ENCODE measurements at places on chromosomes 12 and 14.

GRCh38 chr12:5923043-5923605 is 21.9 kb downstream of the ANO2 start:
- no peak for DNase-seq

DNA sequence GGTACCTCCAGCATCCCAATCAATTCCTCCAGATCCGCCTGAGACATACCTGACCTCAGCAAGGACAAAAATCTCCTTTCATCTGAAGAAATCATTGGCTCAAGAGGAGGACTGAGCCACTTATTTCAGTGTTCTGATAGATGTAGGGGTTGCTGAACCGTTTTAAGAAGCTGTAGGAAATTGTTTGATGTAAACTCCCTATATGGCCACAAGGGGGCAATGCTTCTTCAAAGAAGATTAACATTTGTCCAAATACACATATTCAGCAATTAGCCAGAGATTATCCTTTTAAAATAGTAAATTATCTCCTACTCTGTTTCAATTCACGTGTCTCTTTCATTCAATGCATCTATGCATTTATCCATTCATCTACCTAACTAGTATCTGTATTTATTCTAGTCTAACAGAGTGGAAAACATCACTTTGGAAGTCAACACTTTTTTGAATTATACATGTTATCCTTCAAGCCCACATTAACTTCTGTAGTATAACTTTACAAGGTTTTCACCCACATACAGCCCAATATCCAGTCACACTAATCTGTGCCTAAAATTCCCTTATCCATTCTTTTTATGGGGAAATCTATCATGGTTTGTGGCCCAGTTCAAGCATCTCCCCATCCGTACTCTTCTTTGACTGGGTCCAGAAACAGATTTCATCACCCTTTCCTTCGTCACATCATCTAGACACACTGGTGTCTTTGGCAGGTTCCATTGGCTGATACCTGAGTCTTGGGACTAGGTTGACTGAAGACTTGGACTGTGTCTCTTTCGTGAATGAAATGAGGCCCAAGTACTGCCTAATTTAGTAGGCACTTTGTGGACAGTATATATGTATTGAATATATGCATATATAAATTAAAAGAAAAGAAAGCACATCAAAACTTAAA is 411.0 kb upstream of the OR4E1 start:
- DNase-seq = no peak

DNA sequence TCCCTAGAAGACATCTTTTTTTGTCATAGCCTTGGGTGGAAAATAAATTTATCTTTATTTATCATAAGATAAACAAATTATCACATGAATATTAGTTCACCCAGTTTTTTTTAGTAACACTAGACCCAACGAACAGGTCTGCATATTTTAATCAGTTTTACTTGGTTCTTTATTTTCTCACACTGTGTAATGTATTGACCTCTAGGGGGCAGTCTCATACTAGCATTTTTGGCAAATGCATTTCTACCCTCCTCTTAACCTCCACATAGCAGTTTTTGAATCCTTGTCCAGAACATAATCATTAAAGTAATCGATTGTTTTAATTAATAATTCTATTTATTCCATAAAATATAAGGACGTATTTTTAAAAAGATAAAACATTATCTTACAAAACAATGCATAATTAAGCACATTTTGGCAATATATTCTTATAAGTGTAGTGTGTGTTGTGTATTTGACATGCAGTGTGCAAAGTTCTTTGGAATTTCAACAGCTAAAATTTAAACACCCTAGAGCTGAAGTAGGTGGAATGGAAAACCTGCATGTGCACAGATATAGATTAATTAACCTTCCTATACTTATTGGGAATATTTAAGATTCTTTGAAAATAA is 31.6 kb upstream of the PTPRQ start:
- DNase-seq = no peak

- DNase-seq = no peak
These were observed 133.5 kb downstream of the KCNK10 start for GRCh38 chr14:88189417-88190191.

DNA sequence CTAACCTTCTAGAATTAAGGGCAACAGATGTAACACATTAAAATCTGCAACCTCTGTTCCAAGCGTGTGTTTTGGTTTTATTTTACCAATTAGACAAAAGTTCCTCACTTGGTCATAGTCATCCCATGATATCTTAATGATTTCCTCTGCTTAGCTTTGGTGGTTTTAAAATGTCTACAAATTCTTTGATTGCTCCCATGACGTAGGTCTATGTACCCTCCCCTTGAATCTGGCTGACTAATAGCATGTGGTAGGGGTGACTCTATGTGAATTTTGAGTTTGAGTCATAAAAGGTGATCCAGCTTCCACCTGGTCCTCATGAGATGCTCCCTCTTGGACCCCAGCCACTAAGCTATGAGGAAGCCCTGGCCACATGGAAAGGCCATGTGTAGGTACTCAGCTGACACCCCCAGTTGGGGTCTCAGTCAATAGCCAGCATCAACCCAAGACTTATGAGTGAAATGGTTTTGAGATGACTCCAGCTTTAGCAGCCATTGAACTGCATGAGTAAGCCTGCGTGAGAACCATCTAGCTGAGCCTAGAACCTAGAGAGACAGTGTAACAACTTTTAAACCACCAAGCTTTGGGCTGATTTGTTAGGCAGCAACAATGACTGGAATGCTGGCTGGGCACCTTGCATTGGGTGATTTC is 247.1 kb downstream of the MSRB3 start:
- no peak for DNase-seq

GRCh38 chr12:68321140-68321539 is 11.0 kb downstream of the MDM1 start:
- DNase-seq = no peak

DNA sequence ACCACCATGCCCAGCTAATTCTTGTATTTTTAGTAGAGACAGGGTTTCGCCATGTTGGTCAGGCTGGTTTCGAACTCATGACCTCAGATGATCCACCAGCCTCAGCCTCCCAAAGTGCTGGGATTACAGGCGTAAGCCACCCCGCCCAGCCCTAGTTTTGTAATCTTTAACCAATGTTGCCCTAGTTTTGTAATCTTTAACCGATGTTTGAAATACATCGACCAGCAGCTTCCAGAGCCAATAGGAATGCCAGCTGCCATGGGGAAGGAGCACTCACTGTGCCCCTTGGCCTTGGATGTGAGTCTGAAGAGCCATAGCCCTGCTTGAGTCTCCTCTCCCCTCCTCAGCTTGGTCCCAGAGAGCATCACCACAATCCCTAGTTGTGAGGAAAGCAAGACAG is 209.3 kb upstream of the RGS6 start:
- DNase-seq = no peak

DNA sequence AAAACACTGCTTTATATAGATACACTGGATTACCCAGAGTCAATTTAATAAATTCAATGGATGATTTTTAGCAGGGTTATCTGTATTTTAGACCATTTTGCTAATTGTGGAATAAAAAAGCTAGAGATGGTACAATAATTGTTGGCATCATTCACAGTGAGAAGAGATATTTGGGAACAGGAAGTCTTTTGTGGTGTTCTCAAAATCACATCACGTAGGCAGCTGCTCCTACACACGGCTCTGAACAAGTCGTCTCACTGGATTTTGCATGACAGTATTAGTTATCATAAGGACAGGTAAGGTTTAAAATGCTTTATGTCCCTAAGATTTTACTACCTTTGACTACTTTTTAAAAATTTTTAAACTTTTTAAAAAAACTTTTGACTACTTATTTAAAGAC is 52.0 kb downstream of the PAPLN start:
- no peak for DNase-seq

DNA sequence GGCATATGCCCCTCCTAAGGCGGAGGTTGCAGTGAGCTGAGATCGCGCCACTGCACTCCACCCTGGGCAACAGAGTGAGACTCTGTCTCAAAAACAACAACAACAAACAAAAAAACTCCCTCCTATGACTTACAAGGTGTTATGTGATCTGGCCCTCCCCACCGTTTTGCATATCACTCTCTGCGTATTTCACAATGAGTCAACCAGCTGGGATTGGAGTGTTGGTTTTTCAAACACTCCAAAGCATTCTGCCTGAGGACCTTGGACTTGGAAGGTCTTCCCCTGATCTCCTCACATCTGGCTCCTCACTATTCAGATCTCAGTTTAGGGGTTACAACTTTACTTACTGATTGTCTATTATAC is 14.0 kb downstream of the MANSC1 start:
- DNase-seq = no peak

- DNase-seq = no peak
These were observed 27.6 kb downstream of the TDP1 start for GRCh38 chr14:89983375-89983774.

GRCh38 chr12:65892841-65893251 is 68.6 kb downstream of the HMGA2 start:
- DNase-seq = no peak

- DNase-seq = no peak
These were observed 52.1 kb downstream of the VWF start for GRCh38 chr12:6072302-6072752.

GRCh38 chr14:31096255-31096654 is 70.1 kb upstream of the STRN3 start:
- no peak for DNase-seq

GRCh38 chr12:67816269-67816668 is 167.7 kb downstream of the DYRK2 start:
- no peak for DNase-seq

- no peak for DNase-seq
These were observed 165.9 kb downstream of the DERA start for GRCh38 chr12:16076970-16077522.

GRCh38 chr12:81520064-81520945 is 238.8 kb downstream of the PPFIA2 start:
- no peak for DNase-seq

GRCh38 chr12:19158923-19159322 is 29.4 kb downstream of the PLEKHA5 start:
- no peak for DNase-seq

DNA sequence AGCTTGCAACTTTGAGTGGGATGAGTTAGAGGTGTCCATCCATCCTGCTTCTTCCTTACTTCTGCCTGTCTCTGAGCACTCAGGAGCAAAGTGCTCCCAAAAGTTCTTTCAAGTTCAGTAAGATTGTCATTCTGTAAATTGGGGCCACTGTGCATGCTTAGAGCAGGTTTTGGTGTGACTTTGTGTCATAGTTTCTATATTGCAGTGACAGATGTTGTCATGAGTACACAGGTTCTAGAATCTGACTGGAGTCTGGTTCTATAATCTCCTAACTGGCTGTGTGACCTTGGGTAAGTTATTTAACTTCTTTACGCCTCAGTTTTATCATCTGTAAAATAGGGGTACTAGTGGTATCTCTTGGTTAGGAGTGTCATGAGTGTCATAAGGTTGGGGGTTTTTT is 202.7 kb upstream of the BCL2L14 start:
- no peak for DNase-seq

DNA sequence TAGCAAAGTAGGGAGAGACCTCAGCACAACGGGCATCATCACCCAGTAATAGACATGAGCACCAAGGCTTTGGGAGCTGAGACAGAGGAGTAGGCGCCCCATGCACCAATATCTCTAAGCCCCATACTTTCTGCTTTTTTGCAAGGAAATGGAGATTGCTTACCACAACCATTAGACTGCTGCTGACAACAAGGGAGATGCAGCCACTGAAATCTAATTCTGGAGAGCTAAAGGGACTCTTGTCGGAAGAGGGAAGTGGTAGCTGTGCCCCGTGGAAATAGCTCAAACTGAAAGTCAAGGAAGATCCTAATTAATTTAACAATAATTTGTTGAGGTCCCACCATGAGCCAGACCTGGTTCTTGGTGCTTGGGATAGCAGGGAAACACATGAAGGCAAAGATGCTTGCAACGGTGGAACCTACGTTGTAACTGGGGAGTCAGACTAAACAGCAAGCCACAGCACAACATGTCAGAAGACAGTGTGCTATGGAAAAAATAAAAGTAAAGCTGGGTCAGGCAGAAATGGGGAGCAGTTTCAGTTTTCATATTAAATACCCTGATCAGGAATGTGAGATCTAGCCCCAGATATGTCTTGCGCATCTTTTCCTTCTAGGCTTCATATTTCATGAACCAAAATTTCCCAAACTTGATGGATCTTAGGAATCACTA is 1131.0 kb downstream of the BCL11B start:
- no peak for DNase-seq

DNA sequence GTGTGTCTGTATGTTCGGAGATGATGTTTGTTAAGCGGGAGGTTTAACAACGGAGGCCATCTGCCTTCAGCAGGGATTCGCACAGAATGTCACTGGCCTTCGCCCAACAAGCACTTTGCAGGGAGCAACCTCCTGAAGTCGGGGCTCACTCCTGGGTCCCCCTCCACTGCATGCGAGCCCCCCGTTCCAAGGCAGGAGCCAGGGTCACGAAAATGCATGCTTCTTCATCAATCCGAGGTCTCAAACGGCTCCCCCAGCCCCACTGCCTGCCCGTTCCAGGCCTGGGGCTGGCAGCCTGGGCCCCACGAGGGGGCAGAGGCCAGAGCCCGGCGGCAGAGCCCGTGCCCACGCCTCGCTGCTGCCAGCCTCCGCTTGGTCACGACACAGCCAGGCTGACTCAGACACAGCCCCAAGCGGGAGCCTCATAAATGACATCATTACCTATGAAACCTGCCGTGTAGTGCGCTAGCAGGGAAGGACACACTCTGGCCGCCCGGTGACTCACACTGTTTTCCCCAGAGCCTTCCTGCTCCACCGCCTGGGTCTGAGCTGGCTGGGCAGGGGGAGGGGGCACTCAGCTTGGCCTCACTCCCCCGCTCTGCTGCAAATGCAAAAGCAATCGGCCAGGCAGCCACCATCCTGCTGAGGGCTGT is 169.5 kb upstream of the RTL1 start:
- DNase-seq = no peak

DNA sequence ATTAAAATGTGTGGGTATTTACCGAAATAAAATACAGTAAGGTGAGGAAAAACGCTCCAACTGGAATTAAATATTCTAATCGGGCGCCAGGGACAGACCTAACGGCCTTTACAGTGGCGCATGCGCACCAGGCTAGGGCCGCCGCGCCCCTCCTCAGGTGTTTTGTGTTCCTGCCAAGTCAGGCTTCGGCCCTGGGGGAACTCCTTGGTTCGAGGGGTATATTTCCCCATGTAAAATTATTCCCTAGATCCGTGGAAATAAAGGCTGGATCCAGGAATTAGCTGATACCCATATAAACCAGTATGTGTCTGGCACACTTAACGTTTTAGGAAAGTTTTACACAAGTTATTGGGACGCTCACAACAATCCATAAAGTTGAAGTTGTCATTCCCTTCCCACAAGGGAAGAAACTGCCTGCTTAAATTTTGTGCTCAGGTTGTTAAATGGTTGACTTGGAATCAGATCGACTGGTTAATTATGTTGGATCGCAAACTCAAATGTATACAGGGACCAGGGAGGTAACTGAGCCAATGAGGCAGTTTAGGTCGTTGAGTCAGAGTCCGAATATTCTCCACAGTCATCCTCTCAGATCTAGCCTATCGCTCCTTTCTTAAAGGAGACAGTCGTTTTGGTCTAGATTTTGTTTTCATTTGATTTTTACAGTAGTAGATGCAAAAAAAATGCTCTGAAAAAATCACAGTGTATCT is 621 bp upstream of the ANAPC7 start:
- peak; percentile 62 for DNase-seq

- DNase-seq = no peak
These were observed 25.0 kb upstream of the HSPB8 start for GRCh38 chr12:119153477-119154434.

- no peak for DNase-seq
These were observed 61.3 kb downstream of the ARF6 start for GRCh38 chr14:49954171-49954631.
